GM12892 (cell line): ENCODE measurements at places on chromosomes 7 and 10.

DNA sequence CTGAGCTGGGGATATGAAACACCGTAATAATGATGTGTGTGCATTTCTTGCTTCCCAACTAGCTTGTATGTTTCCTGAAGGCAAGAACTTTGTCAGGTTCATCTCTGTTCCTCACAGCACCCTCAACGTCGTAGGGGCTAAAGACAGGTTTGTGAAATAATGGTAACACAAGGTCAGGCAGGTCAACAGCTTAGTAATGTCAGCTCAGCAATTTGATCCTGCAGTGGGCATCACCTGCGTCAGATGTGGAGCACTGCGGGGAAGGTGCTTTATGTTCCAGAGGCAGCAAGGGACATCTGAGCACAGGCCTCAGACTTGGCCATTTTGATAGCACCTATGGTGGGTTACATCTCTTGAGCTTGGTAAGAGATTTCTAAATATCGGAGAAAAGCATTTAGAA is 51.8 kb upstream of the BTBD16 start:
- DNase-seq = no peak

GRCh38 chr7:37206192-37206591 is 242.5 kb downstream of the ELMO1 start:
- DNase-seq = no peak

- DNase-seq = no peak
Measured at GRCh38 chr7:117485118-117485620, 5.3 kb downstream of the CFTR start.

- DNase-seq = no peak
Measured at GRCh38 chr7:98200364-98200763, 10.9 kb upstream of the BHLHA15 start.

GRCh38 chr10:48811461-48811860 is 126.8 kb downstream of the WDFY4 start:
- DNase-seq = no peak

- no peak for DNase-seq
Measured at GRCh38 chr7:115724400-115725056, 306.0 kb downstream of the TFEC start.

DNA sequence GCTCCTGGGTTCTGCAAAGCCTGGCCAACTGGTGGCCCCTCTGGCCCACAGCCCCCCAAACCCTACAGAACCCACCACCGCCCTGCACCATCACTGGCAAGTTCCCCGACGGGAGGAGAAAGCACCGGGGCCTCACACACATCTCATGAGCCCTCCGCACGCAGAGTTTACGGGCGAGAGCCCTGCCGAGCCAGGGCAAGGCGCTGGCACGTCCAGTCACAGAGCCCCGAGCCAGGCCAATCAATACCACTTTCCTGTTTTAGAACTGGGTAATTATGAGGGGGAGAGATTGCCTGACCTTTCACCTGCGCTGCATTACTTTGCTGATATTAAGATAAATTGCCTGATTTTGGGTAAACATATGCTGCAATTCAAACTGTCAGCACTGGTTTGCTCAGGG is 113.3 kb downstream of the EBF3 start:
- no peak for DNase-seq

DNA sequence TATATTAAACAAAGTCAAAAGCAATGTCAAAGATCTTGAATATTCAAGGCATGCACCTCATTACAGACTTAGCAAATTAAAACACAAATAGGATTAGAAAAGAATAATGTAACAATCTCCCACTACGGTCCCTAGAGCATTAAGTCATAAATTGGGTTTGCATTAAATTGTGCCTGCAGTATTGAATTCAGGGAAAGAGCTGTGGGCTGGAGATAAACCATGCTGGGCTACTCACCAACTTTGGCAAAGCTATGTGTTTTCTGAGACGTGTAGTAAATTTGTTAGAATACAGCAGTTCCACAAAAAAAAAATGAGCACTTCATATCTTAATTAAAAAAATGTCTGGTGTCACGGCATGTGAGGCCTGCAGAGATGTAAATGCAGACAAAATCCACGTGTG is 241.6 kb downstream of the SNX10 start:
- no peak for DNase-seq

DNA sequence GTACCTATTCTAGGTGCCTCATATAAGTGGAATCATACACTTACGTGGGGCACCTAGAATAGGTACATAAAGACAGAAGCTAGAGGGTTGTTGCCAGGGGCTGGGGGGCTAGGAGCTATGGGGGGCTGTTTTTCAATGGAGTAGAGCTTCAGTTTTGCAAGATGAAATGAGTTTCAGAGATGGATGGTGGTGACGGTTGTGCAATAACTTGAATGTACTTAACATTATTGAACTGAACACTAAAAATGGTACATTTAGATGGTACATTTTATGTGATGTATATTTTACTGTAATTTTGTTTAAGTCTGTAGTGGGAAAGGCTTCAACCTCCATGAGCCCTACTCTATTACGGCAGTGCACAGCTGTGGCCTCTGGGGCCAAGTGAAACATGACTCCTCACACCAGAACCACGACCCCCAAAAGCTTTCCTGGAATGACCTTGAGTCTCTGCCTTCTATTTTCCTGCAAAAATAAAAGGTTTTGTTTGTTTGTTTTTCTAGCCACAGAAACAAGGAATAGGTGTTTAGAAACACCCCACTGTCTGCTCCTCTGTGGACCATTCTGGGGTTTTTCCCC is 147.3 kb upstream of the PLXNA4 start:
- no peak for DNase-seq

DNA sequence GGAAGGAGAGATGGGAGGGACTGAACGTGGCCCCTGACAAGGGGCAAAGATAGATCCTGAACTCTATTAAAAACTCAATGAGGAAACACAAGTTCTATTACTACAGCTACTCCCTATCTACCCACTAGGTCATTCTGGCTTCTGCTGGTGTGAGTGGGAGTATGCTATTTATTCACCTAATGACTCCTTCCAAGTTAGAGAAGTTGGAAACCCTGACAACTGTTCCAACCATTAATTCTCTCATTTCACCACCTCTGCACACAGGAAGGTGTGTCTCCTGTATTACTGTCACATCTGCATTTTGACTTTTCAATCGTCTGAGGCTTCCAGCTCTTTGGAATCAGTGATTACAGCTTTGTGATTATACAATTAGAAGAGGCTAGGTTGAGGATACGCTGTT is 169.4 kb upstream of the ADO start:
- no peak for DNase-seq

- no peak for DNase-seq
Measured at GRCh38 chr7:129213828-129214227, 11.0 kb upstream of the AHCYL2 start.

GRCh38 chr10:16439295-16439694 is 2.5 kb downstream of the PTER start:
- DNase-seq = no peak

DNA sequence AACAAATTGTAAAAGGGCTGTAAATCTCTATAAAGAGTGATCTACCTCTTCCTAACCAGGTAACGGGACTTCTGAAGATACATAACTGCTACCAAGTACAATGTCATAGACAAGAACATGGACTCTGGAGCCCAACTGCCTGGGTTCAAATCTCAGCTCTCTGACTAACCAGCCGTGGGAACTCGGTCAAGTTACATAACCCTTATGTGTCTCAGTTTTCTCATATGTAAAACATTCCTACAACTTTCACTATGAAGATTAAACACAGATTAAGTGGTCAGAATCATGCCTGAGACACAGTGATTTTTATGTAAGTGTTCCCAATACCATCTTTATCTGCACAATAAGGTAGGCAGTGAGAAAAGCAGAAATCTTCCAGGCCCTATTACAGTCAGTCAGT is 52.6 kb downstream of the ITGB1 start:
- no peak for DNase-seq

- DNase-seq = no peak
Measured at GRCh38 chr10:80321183-80321582, 31.7 kb upstream of the MAT1A start.

DNA sequence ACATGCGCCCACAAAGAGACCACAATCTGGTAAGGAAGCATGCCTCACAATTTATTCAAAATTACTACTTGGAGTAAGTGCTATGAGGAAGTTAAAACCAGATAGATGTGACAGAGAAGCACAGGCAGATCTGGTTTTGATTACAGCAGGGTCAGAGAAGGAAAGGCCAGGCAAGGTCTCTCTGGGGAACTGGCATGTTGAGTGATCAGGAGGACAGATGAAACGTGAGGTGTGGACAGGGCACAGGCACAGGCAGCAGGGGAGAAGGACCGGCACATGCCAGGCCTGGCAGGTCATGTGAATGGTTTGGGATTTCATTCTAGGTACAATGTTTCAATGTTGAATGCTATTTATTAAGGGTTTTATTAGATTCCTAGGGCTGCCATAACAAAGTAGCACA is 51.6 kb downstream of the GPAM start:
- no peak for DNase-seq

DNA sequence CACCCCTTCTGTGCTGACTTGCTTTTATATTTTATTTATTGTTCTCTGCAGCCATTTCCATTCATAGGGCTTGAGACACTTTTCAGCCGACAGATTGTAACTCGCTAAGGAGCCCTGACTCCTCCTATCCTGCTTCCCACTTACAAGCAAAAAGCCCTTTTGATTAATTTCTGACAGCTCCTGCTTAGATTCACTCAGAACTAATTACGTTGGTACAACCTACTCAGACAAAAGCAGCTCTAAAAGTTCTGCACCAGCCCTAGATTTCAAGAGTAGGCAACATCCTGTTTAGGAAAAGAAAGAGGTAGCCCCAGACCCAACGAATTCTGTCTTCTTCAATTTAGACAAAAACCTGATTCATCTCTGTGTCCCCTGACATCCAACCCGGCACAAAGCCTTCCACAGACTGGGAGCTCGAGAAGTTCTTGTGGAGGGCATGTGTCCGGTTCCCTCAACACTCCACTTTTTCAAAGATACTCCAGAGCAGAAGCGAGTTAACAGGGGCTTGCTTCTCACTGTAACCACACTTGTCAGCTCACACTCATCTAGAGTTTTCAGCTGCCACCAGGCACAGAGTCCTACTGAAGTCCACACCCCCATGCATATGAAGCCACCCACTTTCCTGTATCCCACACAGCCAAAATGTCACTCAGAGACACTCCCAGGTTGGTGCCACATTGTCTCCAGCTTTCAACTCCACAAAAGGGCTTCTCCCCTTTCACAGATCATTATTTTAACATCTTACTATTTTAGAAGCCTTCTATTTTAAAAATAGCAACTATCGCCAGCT is 113.6 kb upstream of the NFE2L3 start:
- no peak for DNase-seq

GRCh38 chr7:120165227-120165626 is 107.7 kb upstream of the KCND2 start:
- DNase-seq = no peak

DNA sequence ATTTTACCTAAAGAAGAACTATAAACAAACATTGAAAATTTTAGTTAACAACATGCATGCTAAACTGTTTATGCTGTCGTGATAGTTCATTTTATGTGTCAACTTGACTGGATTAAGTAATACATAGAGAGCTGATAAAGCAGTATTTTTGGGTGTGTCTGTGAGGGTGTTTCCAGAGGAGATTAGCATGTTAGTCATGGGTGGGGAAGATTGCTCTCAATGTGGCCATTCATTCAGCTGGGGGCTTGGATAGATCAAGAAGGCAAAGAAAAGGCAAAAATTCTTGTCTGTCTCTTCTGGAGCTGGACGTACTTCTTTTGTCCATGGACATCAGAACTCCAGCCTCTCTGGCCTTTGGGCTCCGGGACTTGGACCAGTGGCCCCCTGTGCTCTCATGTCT is 172.9 kb upstream of the SEMA3E start:
- no peak for DNase-seq

GRCh38 chr10:70964245-70964644 is 75.9 kb upstream of the PCBD1 start:
- no peak for DNase-seq

DNA sequence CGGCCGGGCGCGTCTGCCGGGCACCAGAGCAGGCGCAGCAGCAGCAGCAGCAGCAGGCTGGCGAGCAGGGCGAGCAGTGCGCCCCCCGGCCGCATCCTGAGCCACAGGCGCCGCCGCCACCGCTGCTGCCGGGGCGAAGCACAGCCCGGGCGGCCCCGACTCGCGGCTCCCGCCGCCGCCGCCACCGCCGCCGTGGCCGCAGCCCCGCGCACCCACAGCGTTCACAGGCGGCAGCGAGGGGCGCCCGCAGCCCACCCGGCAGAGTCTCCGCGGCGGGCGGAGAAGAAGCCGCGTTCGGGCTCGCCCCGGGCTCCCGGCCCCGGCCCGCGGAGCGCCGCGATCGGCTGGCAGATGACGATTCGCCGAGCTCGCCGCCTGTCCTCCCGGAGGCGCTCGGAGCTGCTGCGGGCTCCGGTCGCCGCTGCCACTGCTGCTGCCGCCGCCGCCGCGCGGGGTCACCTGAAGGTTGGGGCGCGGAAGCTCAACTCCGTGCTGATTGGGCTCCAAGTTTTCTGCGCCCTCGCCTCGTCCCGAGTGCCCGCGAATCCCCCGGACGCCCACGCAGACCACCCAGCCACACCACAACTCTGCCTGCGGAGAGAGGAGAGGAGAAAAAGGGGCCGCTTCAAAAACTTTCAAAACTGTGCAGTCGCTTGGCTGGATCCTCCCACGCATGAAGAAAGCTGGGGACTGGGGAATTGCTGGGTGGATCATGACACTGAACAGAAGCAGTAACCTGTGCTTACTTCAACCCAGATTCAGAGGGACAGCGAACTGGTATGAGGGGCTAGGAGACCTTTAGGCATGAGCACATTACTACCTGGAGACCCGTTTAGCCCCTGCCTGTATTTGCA is at the start of gene ST8SIA6:
ST8SIA6 (minus strand) TSS at position 435 of the 854 bp plus-strand sequence; CDS start at position 95, 340 bp downstream.
- DNase-seq = peak; percentile 39

DNA sequence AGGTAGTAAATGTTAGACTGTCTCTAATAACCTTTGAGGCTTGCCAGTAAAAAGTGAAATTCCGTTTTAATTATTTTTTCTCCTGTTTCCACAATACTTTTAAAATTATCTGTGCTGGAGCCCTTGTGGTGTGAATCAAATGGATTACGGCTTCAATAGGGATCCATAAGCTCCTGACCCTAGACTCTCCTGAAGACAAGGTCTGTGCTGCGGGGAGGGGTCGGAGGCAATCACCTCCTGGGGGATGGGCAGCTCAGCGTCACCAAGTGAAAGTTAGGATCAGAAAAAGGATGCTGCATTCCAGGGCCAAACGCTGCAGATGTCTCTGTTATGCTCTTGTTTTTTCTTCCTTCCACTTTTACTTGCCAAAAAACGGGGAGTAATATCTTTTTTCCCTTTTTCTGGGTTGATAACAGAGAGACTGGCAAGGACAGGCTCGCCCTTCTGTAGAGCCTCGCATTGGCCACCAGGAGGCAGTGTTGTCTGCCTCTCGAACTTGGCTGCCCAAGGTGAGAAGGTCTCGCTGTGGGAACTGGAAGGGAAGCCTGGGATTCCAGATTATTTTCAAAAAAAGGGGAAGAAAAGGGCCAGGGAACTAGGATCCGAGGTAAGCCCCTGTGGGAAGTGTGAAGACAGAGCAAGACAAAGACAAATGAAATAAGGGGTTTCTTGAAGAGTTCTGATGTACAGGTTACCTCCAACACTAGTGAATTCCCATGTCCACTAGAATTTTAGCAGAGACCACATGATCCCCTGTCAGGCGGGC is 621.9 kb downstream of the ACTR3B start:
- DNase-seq = no peak
